Activated T-cell treated with anti-CD3 and anti-CD28 coated beads for 48 hours (primary cell): ENCODE measurements at places on chromosomes 13 and 19.
A peak's percentile ranks its signal among the peaks of the same experiment; 100 is the strongest.

- DNase-seq = no peak
These were observed 783 bp upstream of the ZNF587B start for GRCh38 chr19:57829316-57829715.

DNA sequence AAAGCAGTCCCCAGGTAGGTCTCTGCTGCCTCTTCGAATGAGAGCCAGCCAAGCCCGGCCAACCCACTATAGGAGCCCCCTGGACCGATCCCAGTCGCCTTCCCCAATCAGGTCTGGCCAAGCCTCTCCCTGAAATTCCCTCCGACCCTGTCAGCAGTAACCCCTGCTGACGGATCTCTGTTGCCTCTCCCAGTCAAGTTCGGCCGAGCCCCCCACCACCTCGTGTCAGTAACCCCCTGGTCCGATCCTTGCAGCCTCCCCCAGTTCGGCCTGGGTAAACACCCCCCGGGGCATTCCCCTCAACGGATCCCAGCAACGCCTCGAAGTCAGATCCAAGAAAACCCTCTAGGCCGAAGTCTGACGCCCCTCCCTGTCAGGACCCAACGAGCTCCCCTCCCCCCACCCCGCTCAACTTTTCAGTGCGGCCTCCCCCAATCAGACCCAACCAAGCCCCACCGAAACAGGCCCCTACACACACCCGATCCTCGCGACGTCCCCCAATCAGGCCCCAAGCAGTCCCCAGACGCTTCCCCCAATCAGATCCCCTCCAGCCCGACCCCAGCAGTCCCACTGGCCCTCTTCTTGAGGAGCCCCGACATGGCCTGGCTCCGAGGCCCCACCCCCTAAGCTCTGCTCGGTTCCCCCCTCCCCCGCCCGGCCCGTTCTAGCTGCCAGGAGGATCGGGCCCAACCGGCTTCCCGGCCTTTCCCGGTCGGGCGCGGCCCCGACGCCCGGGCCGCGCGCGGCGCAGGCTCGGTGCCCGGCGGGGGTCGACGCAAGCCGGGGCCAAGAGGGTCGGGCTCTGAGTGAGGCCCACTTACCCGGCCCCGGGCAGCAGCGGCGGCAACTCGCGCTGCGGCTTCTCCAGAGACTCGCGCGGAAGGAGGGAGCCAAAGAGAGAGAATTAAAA is 1.8 kb downstream of the TNPO2 start:
- DNase-seq = peak; percentile 51

GRCh38 chr13:106038752-106039151 is 496.7 kb downstream of the EFNB2 start:
- no peak for DNase-seq

DNA sequence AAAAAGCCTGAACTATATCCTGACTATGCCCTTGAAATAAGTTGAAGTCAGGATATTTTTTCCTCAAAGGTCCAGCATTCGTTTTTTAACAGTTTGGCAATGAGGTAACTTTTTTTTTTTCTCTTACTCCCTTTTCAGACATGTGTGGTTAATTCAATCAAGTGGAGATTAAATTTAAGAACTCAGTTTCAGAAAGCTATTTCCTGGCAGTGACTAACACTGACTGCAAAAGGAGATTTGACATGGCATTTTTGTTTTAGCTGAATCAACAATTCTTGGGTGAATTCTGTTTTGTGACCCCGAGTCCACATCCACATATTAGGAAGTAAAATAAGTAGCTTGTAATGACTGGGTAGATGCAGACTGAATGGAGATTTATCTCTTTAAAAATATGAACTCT is 716.4 kb downstream of the PCDH9 start:
- DNase-seq = no peak

DNA sequence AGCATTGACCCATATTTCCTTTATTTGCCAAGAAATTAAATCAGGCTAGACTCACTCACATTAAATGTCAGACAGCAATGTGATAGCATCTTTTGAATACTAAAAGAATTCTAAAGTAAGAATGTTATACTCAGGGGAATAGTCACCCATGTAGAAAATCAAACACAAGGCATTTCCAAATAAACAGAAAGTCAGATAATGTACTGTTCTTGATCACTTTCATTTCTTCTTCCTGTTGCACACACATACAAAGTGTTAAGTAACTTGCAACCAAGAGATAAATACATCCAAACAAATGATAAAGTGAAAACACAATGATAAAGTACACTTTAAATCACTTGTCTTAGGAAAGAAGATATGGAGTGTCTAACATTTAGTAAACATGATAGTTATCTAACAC is 1366.6 kb upstream of the MIR17HG start:
- no peak for DNase-seq
